BJ (cell line): ENCODE measurements at places on chromosomes 7 and 10.

DNA sequence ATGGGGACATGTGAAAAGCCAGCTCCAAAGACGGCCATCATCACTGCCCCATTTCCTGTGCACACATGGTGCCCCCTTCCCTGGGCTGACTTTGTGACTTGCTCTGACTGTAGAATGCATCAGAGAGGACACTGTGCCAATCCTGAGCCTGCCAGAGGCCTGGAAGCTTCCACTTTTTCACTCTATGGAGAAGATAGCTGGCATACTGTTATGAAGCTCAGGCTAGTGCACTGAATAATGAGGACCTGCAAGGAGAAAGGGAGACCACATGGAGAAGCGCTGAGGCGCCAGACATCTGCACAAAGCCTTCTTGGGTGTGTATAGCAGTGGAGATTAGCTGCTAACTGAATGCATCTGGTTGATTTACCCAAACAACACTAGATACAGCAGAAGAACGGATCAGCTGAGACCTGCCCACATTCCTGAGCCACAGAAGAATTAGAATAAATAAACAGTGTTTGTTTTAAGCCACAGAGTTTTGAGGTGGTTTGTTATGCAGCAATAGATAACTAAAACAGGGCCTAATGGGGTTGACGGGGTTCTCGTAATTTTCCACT is 58.9 kb upstream of the C10orf90 start:
- no peak for DNase-seq

GRCh38 chr7:26513948-26514347 is 222.3 kb downstream of the SNX10 start:
- no peak for DNase-seq

GRCh38 chr7:18530224-18531179 is 35.0 kb downstream of the HDAC9 start:
- DNase-seq, result no peak

DNA sequence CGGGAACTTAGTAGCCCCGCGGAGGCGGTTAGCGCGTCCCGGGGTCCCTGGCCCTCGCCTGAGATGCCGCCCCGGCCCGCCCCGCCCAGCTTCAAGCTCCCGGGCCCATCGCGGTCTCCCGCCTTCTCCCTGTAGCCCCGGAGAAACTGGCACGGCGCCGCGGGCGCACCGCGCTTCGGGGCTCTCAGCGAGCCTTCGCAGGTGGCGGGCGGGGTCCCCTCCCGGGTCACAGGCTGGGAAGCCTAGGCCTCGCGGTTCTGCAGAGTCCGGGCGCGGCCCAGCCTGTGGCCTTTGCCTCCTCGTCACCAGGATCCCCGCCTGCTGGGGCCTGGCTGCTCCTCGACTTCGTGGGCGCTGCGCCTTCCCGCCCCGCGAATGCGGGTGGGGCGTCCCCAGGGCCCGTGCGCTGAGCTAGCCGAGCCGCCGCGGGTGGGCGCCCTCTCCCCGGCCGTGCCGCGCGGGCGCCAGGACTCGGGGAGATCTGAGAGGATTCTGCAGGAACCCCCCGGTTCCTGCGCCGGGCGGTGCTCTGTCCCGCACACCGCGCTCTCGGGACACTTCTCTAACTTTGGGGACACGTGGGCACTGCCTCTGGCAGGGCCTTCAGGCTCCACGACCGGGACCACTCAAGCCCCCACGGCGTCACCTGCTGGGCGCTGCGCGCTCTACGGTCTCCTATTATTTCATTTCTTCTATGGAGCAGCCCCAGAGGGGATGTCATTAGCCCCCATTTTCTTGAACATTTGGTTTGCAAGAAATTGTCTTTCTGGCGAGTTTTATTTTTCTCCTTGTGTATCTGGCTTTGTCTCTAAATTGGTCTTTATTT is 682 bp upstream of the RGS10 start:
- DNase-seq, result no peak

- DNase-seq, result no peak
Observed at GRCh38 chr10:24501056-24501711, 222.5 kb downstream of the ARHGAP21 start.

GRCh38 chr7:113000316-113001020 is 86.2 kb downstream of the GPR85 start:
- no peak for DNase-seq

- DNase-seq, result no peak
Observed at GRCh38 chr10:114491933-114492332, 87.6 kb upstream of the AFAP1L2 start.

GRCh38 chr7:112058686-112059085 is 147.5 kb downstream of the DOCK4 start:
- DNase-seq, result no peak

DNA sequence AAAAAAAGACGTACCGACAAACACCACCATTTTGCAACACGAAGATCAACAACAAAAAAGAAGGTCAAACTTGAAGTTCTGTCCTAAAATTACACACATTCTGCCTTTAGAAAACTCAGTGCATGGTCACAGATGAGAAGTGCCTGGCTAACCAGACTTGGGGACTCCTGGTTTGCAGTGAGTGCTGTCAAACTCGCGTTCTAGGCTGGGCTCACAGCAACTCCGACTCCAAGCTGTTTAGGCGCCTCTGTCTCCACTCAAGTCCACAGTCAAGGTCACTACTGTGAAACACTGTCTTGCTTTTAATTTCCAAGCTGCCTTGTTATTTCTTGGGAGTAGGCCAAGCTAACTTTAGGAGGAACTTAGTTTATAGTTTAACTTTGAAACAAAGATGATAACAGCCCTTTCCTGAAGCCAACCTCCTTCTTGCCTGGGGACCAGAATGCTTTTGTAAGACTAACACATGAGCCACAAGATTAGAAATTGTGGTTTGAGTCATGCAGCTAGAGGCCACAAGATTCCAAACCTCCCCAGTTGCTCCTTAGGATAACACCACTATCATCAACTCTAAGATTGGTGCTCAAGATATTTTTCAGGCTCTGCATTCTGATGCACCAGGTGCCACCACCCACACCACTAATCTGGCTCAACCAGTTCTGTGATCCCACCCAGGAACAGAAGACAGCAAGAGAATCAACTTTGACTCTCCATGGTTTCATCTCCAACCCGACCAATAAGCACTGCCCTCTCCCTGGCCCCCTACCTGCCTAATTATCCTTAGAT is 1.1 kb upstream of the DNAAF5 start:
- no peak for DNase-seq

- no peak for DNase-seq
Observed at GRCh38 chr7:11650030-11650429, 182.0 kb downstream of the THSD7A start.

- DNase-seq, result no peak
Observed at GRCh38 chr10:129810-130209, 5.4 kb upstream of the ZMYND11 start.

DNA sequence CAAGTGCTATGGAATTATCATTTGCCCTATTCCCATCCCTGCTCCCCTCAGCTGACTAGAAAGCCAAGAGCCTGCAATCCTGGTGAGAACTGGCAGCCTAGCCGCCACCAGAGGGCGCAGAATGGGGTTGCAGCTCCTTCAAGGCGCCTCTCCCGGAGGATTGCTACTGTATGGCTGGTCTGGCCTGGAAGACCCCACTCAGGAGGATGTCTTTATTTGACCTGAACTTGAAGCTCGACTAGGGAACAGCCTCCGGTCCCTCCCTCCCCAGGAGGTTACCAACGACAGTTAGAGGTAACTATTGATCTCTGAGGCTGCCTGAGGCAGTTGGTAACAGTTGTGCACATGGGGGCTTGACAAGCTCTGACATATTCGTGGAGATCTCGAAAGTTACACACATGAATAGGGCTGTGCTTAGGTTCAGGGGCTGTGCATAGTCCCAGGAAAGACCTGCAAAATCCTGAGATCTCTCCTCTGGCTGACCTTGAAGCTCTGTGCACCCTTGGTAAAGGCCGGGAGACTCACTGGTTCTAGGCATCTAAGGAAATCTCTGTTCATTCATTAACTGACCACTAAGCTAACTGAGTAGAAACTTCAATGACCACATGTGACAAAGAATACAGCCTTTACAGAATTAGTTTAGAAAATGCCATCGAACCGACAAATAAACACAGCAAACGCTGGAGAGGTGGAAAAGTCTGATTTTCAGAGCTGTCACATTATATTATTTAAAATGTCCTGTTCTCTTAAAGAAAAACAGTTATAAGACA is 65.7 kb downstream of the TSPAN12 start:
- no peak for DNase-seq

DNA sequence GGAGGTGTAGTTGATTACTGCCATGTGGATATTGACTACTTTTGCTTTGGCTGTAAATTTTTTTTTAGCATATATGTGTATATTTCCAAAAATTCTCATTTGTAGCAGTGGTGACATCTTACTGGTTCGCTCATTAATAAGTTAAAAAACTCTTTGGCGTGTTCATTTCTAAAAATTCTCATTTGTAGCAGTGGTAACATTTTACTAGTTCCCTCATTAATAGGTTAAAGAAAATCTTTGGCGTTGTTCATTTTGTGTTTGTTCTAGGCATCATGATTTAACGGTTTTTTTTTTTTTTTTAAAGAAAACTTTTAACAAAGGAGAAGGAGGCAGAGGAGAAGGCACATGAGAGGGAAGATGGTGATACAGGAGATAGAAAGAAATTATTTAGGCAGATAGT is 45.9 kb upstream of the CACNB2 start:
- no peak for DNase-seq

DNA sequence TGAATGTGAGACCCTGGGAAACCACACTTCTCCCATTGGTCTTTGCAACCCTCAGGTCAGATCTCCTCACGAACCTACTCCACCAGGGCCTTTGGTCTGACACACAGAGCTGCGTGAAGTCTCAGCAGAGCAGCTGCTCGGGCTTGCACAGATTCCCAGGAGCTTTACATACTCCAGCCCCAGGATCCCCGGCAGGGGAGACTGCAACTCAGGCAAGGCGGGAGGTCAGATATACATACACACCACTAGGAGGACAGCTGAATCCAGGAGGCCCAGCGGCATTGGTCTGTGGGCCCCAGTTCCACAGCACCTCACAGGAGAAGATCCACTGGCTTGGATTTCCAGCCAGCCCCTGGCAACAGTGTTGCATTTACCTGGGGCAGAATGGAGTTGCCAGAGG is 239.2 kb downstream of the GPAM start:
- DNase-seq, result no peak

- no peak for DNase-seq
Observed at GRCh38 chr10:103470761-103471653, 8.0 kb downstream of the CALHM3 start.
